ENCODE measurements at places on chromosomes 4 and X.
A peak's percentile ranks its signal among the peaks of the same experiment; 100 is the strongest.

DNA sequence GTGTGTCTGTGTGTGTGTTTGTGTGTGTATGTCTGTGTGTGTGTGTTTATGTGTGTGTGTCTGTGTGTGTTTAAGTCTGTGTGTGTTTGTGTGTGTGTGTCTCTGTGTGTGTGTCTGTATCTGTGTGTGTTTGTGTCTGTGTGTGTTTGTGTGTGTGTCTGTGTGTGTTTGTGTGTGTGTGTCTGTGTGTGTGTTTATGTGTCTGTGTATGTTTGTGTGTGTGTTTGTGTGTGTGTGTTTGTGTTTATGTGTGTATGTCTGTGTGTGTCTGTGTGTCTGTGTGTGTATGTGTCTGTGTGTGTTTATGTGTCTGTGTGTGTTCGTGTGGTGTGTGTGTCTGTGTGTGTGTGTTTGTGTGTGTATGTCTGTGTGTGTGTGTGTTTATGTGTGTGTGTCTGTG lies 11.4 kb downstream of the IL9R start:
- no peak for DNase-seq

DNA sequence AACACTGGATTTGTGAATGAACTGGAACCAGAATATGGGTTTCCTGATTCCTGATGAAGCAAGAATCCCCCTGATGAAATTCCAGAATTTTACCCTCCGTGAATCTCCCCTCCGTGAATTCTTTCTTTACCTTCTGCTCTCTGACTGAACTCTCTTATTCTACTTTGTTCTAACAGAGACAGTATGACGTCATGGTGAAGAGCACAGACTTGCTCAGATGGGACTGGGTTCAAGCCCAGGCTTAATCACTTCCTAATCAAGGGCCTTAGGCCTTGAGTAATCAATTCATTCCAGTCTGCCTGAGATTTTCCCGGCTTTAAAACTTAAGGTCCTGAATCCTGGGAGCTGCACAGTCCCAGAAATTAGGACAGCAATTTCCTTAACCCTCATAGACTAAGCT lies 64.5 kb downstream of the IQCM start:
- DNase-seq: no peak

DNA sequence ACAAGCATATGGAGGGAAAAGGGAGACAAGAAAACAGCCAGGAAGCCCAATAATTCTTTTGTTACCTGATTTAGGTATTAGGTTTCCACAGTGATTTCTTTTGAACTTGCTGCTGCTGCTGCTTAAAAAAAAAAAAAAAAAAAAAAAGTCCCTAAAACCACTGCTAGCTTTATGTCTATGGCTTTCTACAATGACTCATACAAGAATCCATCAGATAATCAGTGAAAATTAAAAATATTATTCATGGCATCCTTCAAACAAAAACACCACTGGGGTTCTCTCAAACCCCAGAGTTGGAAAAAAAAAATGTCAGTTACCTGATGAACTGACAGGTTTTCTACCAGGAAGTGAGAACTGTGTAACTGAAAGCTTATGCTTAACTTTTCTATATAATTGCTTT lies 14.3 kb downstream of the EPHA5 start:
- no peak for DNase-seq

GRCh38 chr4:129014566-129015509 lies 78.5 kb downstream of the SCLT1 start:
- DNase-seq: no peak

DNA sequence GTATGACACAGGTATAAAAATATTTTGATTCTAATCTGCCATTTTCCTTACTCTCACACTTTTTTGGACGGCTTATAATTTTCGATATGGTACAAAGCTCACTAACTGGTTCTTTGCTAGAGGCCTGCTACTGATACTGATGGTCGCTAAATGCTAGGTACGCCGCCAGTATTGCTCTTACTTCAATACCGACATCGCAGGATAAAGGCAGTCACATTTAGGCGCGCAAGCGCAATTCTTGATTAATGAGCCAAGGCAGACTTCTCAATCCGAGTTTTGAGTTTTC lies 557 bp upstream of the USP38 start:
- no peak for DNase-seq

- no peak for DNase-seq
These were observed 51.3 kb downstream of the RNF150 start for GRCh38 chr4:141081921-141082395.

GRCh38 chr4:213971-214370 lies 89.7 kb downstream of the ZNF718 start:
- no peak for DNase-seq

- DNase-seq: no peak
These were observed 2.4 kb downstream of the OTUD4 start for GRCh38 chr4:145177906-145178538.

- DNase-seq: no peak
These were observed 677 bp upstream of the NONO start for GRCh38 chrX:71282514-71283402.

DNA sequence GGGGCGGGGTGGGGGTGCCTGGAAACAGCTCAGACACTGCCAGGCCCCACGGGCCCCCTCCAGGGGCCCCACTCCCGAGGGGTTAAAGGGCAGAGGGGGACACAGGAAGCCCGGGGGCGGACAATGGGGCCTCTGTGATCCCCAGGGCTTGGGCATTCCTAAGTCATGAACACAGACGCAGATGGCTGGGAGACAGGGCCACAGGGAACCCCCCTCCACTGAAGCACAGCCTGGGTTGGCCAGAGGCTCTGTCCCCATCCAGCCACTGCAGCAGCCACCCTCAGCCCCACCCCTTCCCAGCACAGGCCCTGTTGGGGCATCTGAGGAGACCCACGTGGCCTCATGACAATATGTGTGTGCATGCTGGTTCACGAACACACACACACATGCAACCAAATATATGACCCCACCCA lies 3.9 kb downstream of the L1CAM start:
- no peak for DNase-seq

- DNase-seq: peak; percentile 44
These were observed 126.7 kb downstream of the FRYL start for GRCh38 chr4:48653217-48654014.

DNA sequence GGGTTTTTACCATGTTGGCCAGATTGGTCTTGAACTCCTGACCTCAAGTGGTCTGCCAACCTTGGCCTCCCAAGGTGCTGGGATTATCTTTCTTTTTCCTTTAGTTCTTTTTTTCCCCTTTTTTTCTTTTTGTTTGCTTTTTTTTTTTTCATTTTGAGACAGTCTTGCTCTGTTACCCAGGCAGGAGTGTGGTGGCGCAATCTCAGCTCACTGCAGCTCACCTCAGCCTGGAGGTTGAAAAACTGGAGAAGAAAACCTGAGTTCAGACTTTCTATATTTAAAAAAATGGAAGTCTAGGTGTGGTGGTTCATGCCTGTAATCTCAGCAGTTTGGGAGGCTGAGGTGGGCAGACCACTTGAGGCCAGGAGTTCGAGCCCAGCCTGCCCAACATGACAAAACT lies 181.1 kb upstream of the HS3ST1 start:
- DNase-seq: no peak

- no peak for DNase-seq
These were observed 6.0 kb downstream of the ACSL1 start for GRCh38 chr4:184819786-184820185.

GRCh38 chr4:141486375-141486997 lies 149.9 kb upstream of the IL15 start:
- DNase-seq: no peak

DNA sequence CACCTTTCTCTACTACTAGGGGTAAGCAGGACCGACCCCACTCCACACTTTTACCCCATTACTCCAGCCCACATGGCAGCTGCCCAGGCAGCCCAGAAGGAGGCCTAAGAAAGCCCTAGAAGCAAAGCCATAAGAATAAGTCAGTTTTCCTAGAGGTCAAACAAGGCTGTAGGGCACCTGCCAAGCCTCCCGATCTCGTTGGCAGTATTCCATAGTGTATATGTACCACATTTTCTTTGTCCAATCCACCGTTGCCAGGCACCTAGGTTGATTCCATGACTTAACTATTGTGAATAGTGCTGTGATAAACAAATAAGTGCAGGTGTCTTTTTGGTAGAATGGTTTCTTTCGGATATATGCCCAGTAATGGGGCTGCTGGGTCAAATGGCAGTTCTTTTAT lies 54.2 kb downstream of the RHOXF2B start:
- no peak for DNase-seq

- DNase-seq: peak; percentile 59
These were observed 44.9 kb downstream of the ZBTB49 start for GRCh38 chr4:4334798-4335520.

DNA sequence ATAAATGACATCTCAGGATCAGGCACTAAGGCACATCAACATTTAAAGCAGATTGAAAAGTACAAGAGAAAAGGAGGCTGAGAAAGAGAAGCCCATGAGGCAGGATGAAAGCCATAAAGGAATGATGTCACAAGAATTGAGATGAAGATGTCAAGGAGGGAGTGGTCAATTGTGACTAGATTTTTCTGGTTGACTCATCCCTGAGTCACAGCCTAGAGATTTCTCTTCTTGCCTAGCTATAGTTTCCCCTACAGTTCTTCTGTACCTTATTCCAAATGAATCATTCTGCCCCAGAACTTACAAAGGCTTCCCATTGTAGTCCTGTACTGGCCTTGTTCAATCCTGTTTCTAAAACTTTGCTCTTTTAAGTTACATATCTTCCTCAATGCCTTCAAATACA lies 3.4 kb upstream of the USP53 start:
- DNase-seq: peak; percentile 60

DNA sequence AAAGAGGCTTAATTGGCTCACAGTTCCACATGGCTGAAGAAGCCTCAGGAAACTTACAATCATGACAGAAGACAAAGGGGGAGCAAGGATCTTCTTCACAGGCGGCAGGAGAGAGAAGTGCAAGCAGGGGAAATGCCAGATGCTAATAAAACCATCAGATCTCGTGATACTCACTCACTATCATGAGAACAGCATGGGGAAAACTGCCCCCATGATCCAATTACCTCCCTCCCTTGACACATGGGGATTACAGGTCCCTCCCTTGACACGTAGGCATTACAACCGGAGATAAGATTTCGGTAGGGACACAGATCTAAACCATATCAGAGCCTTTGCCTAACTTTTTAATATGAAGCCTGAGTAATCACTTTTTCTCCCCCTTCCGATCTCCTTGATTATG lies 43.7 kb upstream of the MAPK10 start:
- no peak for DNase-seq

GRCh38 chr4:123856689-123857545 lies 460.3 kb downstream of the SPRY1 start:
- DNase-seq: no peak

DNA sequence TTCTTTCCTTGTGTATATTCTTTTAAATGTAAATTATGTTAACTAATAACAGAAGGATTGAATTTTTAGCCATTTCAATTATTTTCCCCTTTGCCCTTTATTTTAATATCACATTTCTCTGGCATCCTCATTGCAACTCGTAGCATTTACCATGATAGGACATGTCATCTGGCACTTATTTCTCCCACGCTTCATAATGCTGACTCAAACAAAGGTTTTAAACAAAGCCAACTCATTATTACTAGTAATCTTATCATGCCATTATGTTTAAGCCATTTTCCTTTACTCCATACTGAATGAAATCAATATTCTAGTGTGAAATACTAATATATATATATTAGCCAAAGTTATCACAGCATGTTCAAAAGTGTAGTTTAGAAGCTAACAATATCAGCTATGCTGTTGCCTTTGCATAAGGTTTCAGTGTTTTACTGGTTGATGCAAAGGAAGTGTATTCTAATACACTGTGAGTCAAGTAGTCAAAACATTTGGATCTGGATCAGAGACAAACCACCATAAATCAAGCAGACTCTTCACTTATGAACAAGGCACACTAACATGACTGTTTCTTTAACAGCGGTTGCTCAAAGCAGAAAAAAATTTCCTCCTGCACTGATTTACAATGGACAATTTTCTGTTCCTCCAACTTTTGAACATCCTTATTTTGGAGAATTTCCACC lies 281.6 kb downstream of the SLC7A11 start:
- DNase-seq: no peak

DNA sequence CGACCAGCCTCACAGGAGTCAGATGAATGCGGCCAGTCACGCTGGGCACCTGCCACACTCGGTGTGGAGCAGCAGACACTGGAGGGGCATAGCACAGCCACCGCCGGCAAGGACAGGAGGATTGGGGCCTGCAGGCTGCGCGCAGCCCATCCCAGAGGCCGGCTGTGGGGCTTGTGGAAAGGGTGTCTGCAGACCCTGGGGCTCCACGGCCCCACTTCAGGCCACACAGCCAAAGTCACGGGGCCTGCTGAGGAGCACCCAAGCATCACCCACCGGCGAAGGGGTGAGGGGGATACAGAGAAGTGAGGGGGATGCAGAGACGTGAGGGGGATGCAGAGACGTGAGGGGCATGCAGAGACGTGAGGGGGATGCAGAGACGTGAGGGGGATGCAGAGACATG lies 70.1 kb downstream of the FAM53A start:
- no peak for DNase-seq

DNA sequence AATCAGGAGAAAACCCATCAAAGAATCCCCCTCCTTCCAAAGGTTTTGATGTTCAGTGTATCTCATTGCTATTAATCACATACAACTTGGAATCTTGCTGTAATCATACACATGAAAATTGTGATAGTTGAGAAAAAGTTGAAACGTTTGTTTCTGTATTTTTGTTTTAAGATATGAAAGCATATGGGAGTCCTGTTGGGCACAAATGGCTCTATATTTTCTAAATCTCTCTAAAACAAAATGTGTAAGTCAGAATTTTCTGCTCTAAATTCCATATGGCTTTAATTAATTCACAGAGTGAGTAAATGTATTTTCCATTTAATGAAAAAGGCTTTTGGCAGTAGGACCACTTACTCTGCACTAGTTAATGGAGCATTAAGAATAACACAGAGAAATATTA lies 140.2 kb downstream of the MOSPD2 start:
- DNase-seq: no peak

DNA sequence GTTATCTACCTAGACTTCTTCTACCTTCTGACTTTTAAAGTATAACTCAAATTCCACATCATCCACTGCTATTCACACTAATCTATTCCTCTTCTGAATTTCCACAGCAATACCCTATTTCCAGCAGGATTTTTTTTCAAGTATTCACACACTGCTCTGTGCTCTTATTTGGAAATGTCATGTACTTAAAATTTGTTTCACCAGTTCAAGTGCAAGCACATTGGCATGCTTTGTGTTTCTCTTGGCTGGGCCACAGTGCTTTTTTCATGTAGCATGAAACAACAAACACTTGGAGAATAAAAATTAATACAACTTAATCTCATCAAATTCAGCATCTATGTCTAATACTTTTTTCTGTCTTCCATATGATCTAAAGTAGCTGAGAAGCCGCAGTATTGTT lies 161.8 kb upstream of the PCDH18 start:
- no peak for DNase-seq

DNA sequence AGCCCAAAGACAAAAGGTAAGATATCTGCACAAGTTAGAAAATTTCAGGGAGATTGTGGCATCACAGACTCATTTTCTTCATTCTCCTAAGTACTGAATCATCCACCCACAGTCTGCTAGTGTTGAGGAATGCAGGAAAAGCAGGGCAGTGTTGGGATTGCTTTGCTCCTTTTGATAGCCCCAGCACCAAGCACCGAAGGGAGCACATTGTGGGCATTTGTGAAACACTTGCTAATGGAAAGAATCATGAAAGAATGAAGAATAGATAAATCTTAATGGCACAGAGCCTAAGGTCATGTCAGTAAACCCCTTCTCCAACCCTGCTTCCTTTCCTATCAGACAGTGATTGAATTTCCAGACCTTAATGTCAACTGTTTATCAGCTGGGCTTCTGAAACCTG lies 103.1 kb upstream of the GPRIN3 start:
- no peak for DNase-seq

Measured in activated T-cell treated with anti-CD3 and anti-CD28 coated beads for 4 hours (primary cell).